NCI-H2171 (cell line): ENCODE measurements at places on chromosomes 11 and 22.

DNA sequence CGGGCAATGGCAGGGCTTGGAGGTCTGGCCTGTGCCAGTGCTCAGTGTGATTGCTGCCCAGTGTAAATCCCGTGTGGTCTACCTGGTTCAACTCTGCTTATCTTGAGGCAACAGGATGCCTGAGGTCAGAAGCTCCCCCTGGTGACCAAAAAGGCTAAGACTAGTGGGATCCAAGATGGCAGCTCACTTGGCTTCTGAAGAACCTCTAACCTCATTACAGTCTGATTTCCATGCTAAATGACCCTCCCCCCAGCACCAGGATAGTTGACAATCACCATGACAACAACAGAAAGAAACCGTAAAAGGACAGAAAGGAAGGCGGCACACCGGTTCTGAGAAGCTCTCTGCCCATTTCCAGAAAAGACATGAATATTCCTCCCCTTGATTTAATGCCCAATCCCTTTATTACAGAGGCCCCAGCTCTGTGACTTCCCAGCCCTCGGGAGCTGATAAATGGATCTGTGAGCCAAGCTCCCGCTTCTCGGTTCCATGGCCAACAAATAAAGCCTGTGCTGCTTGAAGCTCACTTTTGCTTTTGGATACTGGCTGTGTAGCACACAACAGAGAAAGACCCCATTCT is 398.4 kb downstream of the CTTN start:
- DNase-seq = no peak

GRCh38 chr11:120547811-120548681 is 36.5 kb downstream of the GRIK4 start:
- DNase-seq = no peak

DNA sequence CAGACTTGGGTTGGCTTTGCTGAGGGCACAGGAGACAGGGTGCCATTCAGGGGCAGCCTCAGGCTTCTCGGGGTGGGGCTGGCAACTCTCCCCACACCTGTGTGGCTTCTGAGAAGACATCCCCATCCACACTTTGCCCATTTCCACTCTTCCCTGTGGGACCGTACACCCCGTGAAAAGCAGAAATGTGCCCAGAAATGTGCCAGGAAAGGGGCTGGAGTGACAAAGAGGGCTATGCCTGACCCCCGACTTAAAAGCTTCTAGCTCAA is 50.6 kb downstream of the SGSM3 start:
- no peak for DNase-seq

DNA sequence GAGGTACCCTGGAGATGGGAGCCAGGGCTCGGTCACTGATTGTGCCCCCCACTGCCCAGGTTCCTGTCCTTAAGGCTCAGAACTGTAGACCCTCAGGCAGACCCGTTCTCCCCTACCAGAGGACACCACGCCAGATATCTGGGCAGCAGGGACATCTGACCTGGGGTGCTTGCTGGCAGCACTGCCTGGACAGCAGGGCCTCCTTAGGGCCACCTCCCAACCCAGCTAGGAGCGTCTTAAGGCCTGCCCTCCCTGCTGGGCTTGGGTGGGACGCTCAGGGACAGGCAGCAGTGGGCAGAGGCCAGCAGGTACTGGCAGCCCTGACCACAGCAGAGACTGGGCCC is 3.1 kb downstream of the POLR2L start:
- DNase-seq = no peak

DNA sequence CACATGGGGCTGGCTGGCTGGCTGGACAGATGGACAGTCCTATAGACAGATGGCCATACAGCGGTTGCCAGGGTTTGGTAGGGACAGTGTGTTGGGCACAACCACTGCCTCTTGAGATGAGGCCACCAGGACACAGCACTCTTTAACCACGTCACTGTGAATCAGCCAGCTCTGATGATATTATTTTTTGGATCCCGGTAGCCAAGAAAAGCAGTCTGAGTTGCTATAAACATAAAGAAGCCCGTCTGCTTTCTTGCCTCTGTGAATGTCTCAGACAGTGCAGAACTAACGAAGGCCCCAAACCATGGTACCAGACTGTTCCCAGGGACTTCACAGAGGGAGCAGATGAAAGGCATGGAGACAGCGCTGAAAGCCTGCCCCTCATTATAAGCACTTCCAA is 115.9 kb upstream of the CSNK2A3 start:
- DNase-seq = no peak

DNA sequence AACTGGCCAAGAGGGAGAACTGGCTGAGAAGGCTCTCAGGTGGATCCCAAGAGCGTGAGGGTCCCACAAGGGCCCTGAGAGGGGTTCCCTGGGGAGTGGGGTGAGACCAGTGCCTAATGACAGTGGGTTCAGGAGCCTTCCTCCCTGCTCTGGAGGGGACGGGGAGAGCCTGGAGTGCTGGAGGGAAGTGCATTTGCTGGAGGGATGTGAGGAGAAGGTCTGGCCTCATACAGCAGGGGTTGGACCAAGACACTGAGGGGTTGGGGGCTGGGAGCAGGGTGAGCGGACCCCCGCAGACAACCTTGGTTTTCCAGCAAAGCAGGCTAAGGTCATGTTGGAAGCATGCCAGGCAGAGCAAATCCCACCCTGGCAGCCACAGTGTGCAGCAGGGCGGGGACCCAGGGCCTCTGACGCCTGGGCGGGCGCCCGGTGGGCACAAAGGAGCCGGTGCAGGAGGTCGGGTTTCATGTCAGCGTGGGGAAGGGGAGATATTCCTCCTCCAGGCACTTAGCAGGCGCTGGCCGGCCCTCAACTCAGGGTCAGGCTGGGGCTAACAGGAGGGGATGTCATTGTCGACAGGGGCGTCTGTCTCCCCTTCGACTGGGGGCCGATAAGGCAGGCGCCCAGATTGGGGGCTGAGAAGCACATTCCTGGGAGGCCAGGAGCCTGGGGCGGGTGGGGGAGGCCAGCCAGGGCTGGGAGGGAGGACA is 3.1 kb upstream of the DERL3 start:
- DNase-seq = no peak

- no peak for DNase-seq
Measured at GRCh38 chr11:19228968-19229367, 11.8 kb downstream of the E2F8 start.

- no peak for DNase-seq
Measured at GRCh38 chr11:30210357-30210756, 20.5 kb upstream of the FSHB start.

DNA sequence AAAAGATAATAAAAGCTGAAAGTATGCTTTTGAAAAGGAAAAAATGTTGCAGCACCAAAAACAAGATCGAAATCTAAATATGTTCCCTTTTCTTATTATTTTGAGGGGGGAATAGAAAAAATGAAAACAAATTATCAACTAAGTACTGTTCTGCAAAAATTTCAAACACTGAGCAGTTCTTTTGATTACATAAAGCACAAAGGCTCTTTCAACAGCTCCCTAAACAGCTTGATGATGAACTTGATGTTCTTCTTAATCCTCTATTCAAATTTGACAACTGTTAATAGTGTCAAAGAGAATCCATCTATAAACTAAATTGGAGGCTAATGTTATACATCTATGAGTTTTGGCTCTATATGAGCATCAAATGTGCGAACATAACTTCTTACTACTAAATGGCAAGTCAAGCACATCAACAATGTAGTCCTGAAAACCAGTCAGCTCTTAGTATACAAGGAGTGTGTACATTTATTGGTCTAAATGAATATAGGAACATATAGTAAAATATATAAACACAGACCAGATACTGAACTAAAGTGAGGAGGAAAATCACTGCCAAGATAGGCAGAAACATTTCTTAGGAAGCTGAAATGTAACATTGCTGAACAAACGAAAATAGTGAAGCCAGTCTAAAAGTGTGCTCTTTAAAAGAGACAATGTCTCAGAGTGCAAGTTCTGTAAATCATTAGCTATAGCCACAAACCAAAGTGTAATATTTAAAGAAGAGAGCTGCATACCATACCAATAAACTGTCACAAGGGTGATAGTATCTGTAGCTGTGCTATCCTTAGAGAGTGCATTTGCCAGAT is 94.3 kb downstream of the SOX6 start:
- no peak for DNase-seq

DNA sequence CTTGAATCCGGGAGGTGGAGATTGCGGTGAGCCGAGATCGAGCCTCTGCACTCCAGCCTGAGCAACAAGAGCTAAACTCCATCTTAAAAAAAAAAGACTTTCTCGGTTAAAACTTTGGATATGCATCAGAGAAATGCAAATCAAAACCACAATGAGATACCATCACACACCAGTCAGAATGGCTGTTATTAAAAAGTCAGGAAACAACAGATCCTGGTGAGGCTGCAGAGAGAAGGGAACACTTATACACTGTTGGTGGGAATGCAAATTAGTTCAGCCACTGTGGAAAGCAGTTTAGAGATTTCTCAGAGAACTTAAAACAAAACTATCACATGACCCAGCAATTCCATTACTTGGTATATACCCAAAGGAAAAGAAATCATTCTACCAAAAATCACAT is 619.4 kb upstream of the KIRREL3 start:
- DNase-seq = no peak

GRCh38 chr22:40898850-40899357 is 37.0 kb upstream of the DNAJB7 start:
- DNase-seq = peak; percentile 59

DNA sequence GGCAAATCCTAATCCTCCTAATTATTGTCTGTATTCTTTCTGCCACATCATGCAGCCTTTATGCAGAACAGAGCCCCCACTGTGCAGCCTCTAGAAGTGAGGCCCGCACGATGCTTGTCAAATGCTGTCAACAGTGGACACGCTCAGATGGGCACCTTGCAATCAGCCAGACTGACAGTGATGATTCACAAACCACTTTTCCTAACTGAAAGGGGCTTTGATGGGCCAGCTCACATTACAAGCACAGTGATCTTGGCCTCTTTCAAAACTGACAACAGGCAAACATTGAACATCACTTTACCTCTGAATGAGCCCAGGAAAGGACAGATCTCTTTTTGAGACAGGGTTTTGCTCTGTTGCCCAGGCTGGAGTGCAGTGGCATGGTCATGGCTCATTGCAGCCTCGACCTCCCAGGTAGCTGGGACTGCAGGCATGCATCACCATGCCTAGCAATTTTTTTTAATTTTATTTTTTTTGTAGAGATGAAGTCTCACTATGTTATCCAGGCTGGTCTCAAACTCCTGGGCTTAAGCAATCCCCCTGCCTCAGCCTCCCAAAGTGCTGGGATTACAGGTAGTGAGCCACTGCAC is 18.0 kb upstream of the E2F8 start:
- DNase-seq = no peak

DNA sequence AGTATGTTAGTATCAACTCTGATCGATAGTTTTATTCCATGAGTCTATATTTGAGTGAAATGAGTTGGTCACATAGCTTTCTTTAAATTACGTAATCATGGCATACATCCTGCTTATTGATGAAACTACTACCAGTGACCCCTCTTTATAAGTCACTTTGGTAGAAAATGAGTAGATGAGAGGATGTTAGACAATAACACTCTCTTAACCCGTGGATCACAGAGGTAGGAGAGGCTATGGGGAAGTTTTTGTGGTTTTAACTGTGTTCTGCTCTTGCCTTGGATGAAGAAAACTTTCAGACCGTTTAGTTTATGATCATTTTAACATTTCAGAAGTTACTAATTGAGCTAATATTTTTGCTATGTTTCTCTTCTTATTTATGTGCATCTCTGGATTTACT is 34.0 kb downstream of the TBCEL start:
- DNase-seq = no peak

- DNase-seq = no peak
Measured at GRCh38 chr11:118338637-118339061, 3.9 kb downstream of the CD3D start.

- DNase-seq = no peak
Measured at GRCh38 chr11:78821371-78822306, 247.0 kb upstream of the NARS2 start.

GRCh38 chr22:39592081-39593065 is 21.8 kb downstream of the CACNA1I start:
- no peak for DNase-seq

- no peak for DNase-seq
Measured at GRCh38 chr22:41264408-41264941, 21.5 kb downstream of the RANGAP1 start.

DNA sequence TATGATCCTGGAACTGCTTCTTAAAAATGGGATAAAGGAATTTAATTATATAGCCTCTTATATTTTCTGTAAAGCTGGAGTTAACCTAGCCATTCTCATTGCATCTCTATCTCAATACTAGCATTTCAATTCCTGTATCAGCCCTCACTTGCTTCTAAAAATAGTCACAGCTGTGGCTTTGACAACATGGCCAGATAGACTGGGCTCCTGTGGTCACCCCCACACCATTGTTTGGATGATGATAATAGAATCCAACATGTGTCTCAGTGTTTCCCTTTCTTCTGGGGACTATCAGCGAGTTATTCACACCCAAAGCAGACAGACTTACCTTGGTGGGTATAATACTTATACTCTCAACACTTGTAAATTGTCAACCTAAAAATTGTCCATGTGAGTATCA is 6.9 kb downstream of the VWA5A start:
- no peak for DNase-seq

- DNase-seq = no peak
Measured at GRCh38 chr11:82775736-82776346, 42.2 kb upstream of the FAM181B start.

DNA sequence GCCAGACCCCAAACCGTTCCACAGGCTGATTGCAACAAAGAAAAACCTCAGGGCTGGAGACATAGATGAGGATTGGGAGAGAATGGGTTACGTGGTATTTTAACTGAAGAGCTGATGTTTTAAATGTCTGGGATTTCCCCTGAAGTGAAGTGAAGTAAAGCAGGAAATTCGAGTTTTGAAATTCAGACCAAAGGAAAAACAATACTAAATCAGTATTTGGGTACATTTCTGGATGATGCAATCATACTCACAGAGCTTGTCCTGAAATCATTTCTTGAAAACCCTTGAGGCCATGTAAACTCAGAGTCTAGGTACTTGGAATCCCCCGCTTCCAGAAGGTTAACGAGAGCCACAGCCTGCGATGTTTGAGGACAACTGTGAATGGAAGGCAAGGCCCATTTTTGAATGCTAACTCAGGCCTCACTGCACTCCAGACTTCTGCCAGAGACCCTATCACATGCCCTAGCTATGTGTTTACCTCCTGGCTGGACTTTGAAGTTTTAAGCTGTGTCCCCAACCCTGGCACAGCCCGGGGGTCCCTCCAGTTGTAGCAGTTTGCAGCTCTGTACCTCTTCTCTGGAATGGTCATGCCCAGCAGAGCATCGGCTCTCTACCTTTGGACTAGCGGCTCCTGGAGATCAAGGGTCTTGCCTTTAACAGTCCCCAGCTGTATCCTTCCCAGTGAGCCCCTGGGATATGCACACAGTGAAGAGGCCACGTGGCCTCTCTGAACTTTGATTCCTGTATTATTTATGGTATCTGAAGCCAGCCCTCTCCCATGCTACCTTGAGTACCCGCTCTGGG is 5.4 kb upstream of the FTH1 start:
- DNase-seq = no peak

GRCh38 chr11:35654711-35655110 is 7.9 kb upstream of the TRIM44 start:
- no peak for DNase-seq
